ENCODE measurements at places on chromosomes 4 and X.

GRCh38 chrX:6203462-6204215 lies 25.0 kb downstream of the NLGN4X start:
- DNase-seq = no peak

- no peak for DNase-seq
Measured at GRCh38 chr4:48153791-48154550, 19.9 kb upstream of the TXK start.

GRCh38 chrX:119880076-119880475 lies 8.4 kb downstream of the NDUFA1 start:
- no peak for DNase-seq

- DNase-seq = no peak
Measured at GRCh38 chr4:68406479-68406859, 40.8 kb upstream of the TMPRSS11E start.

All from stimulated activated CD8-positive, alpha-beta memory T cell treated with anti-CD3 and anti-CD28 coated beads, Interleukin-15, amount 100 ng/mL, for 48 hours (primary cell).